Activated CD4-positive, alpha-beta T cell treated with anti-CD3 and anti-CD28 coated beads, Interleukin-2, amount 50 U/mL, for 48 hours (primary cell): ENCODE measurements at places on chromosomes 6 and 20.

DNA sequence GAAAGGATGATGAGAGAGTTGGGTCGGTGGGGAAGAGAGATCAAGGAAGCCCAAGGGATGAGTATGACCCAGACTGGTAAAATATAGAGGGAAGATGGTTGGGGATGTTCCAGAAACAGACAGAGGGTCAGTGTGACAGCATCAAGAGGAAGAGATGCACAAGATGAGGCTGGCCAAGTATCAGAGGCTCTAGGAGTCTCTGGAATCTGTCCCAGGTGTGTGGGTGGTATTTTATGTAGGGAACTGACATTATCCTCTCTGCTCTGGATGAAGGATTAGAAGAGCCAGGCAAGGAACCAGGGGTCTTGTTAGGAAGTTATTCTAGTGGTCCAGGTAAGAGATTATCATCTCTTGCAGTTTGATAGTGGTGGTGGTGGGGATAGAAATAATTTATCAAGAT, 3.6 kb downstream of the PAK5 start:
- no peak for DNase-seq

DNA sequence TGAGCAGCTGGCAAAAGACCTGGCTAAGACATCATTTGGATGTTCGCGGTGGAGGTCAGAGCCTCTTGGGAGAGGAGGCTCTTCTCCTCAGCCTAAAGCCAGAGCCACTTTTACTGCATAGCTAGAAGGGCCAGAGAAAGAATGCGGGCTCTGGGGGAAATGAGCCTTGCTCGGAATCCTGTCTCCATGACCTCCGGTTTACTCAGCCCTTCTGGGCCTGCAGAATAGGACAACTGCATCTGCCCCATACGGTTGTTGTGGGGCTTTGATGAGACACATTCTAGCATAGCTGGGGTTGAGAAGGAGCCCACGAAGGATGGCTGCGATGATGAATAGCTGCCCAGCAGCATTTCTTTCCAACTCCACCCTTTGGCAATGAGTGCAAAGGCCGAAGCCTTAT, 115.0 kb upstream of the SLC22A23 start:
- no peak for DNase-seq

DNA sequence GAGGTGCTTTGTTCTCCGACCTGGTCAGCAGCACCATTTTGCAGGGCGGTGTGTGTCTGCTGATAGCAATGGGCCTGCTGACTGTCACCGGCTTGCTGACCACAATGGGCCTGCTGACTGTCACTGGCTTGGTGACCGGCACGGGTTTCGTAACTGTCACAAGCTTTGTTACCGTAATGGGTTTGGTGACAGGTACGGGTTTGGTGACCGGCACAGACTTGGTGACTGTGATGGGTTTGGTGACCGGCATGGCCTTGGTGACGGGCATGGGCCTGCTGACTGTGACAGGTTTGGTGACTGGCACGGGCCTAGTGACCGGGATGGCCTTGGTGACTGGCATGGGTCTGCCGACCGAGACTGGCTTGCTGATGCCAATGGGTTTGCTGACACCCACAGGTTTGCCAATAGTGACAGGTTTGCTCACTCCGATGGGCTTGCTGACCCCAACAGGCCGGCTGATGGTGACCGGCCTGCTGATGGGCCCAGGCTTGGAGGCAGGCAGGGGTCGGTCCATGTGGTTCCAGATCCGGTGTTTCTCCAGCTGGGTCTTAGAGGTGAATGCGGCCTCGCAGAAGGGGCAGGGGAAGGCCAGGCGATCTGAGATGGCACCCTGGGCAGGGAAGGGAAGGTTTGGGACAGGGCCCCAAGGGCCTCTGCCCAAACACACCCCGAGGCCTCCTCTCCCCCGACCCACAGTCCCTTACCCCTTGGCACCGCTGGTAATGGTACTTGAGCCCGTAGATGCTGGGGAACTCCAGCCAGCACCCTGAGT, 3.4 kb downstream of the ZNF512B start:
- DNase-seq, result no peak

GRCh38 chr6:14440940-14441781, 323.6 kb downstream of the CD83 start:
- DNase-seq, result no peak

DNA sequence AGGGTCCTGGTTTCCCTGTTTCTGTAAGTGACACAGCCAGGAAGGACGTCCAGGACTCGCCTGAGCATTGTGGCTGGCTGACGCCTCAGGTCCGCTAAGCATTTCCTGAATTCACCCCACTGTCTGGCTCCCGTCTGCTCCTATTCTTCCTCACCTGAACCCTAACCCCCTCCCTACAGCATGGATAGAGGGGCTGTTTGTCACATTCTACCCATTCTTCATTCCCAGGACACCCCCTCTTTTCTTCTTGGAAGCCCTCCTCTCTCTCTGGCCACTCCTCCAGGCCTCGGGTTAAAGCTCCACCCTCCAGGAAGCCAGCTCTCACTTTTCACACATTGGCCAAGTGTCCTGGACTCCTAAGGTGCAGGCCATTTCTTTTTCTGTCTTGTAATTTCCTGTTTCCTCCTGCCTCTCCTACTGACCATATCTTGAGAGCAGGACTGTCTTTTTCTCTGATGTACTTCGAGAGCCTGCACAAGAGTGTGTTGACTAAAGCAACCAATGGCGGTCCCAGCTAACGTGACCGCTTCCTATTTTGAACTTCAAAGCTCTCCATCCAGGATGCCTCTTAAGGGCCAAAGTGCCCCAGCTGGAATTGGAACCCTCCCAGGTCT, 24.2 kb upstream of the MYMX start:
- no peak for DNase-seq

- no peak for DNase-seq
Measured at GRCh38 chr20:19380211-19380610, 167.8 kb downstream of the SLC24A3 start.

GRCh38 chr6:79231101-79231500, 3.4 kb downstream of the HMGN3 start:
- no peak for DNase-seq

GRCh38 chr6:21665392-21666200, 72.0 kb downstream of the SOX4 start:
- no peak for DNase-seq

DNA sequence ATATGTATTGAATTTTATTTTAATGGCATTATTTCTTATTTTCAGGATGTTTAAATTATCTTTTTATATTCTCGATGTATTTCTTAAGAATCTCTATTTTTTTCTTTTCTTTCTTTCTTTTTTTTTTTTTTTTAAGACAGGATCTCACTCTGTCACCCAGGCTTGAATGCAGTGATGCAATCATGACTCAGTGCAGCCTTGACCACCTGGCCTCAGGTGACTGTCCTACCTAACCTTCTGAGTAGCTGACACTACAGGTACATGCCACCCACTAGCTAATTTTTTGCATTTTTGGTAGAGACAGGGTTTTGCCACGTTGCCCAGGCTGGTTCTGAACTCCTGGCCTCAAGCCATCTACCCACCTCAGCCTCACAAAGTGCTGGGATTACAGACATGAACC, 143.8 kb upstream of the LAMA2 start:
- DNase-seq, result no peak

DNA sequence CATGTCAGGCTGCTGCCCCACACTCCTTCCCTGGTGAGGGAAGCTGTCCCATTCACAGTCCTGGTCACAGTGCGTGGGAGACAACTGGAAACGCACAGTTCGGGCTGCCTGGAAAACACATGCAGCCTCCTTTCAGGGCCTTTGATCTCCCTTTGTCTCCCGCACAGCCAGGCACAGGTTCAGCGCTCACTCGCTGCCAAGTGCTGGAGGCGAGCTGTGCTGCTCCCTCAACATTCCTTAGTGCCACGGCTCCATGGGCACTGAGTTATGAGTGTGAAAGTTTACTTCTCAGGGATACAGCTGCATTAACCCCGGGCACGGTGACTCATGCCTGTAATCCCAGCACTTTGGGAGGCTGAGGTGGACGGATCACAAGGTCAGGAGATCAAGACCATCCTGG, 9.1 kb downstream of the YTHDF1 start:
- no peak for DNase-seq

DNA sequence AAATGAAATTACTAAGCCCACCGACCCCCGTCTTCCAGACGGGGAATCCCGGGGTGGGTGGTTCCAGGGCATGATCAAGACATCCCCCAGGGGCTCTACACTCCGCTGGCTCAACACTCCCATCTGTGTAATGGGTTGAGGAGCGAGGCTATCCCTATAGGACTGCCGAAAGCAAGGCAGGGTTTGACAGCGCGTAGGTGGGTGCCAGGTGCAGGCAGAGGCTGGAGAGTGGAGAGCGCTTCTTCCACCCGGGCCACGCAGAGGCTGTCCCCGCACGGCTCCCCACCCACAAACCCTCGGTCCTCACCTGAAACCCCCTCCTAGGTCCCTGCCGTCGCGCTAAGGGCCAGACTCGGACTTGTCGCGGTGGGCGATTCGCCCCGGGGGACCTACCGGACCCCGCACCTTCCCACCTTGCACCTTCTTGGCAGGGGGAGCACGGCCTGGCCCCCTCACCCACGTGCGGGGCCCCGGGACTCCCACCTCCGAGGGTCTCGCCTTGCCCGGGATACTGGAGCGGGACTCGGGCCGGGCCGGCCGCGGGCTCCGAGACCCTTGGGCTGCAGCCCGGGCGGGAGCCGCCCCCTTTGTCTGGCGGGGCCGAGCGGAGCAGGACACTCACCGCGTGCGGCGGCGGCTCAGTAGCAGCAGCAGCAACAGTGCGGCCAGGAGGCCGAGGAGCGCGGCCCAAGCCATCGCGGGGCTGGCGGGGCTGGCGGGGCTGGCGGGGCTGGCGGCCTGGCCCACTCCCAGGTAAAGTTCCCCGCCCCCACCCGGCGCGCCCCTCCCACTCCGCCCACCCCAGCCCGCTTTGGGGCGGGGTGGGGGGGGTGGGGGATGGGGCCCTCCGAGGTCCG, at the start of gene PTGIS:
TSS of gene PTGIS (minus strand) at position 717 of the 857 bp plus-strand sequence. CDS start at position 696, 21 bp downstream.
- DNase-seq, result no peak

DNA sequence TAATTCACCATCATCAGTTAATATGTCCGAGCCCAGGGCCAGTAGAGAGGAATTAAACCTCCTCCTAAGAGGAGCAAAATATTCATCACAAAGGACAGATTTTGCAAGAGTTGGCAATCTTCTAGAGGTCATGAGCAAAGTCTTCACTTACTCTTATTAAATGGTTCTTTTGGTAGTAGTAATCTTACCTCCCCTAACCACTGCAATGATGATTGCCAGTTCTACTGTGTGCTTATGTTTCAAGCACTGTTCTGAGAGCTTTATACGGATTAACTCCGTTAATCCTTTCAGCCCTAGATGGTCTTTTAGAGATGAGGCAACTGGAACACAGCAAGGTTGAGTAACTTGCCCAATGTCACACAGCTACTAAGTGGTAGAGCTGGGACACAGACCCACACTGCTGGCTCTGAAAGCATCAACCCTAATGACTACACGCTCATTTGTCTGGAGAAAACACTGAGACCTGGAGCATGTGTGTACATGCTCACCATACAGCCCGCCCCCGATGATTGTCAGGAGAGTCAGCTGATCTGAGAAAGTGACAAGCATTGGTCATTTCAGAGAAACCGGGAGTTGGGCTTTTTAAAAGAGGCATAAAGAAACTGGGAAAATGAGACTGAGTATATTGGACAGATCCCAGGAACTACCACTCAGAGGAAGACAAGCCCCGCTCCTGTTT, 276.0 kb downstream of the NRN1 start:
- DNase-seq, result no peak

DNA sequence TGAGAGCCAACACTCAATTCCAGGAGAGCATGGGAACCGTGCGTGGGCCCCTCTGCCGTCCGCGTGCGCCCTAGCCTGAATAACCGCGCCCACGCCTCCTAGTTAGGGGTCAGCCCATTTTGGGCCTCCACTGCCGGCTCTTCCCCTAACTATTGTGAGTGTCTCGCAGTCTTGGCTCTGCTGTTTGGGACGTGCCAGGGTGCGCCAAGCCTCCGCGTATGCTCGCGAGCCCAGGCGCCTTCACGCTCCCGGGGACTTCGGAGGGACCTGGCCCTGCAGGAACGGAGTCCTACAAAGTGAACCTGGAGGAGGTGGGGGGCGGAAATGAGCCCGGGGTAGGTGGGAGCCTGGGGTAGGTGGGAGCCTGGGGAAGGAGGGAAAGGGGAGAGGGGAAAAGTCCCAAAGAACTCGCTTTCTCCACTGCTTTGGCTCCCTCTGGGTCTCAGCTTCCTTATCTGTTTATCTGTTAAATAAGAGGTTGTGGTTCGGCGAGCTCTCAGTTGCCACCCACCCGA, 873 bp upstream of the GCM2 start:
- no peak for DNase-seq

DNA sequence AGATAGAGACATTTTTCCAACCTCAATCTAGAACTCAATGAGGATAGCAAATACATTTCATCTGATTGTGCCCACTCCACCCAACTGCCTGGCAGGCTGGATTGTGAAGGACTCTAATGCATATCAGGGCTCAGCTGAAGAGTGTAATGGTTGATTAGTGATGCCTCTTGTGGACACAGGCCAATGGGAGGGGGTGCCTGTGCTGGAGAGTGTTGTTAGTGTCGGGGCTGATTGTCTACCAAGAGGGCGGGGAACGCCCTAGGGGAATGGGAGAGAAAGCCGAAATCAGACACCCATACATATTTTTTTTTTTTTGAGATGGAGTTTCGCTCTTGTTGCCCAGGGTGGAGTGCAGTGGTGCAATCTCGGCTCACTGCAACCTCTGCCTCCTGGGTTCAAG, 103.7 kb upstream of the SALL4 start:
- no peak for DNase-seq

GRCh38 chr20:44700306-44700705, 14.9 kb upstream of the CCN5 start:
- DNase-seq, result no peak

DNA sequence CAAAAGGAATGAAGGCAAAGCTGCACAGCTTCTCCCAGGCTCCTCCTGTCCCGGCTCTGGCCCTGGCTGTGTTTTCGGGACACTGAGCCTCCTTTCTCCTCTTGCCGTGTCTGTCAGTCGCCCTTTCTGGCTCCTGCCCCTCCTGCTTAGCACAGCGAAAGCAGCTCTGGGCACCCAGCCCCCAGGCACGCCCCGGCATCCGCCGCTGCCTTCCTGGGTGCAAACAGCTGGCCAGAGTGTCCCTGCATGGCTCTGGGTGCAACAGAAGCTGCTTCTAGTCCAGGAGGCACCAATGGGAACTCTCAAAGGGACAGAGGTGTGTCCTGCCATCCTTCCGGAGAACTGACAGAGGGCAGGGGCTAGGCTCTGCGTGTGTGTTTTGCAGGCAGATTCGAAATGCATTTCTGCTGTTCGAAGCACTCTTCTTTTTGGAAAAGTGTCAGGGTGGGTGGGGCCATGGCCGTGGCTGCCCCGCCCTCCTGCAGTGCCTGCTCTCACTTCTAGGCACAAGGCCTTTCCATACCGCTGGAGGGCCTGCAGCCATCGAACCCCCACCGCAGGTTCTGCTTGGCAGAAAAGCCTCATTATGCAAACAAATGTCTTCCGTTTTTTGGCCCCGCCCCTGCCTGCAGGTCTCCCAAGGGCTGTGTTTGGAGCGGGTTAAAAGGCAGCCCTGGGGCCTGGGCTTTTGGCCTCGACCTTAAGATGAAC, 15.5 kb downstream of the COL9A3 start:
- peak; percentile 29 for DNase-seq

DNA sequence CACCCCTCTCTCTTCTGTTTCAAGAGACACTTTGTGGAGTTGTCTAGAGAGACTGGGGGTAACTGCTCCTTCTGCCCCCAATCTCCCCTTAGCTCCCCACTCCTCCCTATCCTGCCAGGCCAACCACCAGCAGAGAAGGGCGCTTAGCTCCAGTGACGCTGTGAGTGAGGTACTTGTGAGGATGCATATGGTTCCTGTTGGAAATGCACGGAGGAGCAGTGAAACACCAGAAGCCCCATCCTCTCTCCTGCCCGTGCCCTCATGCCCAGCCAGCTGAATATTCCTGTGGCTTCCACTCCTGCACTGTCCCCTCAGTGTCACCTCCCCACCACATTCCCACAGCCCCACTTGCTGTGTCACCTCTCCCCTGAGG, 11.9 kb downstream of the NT5E start:
- DNase-seq, result no peak

- DNase-seq, result no peak
Measured at GRCh38 chr20:63226042-63226943, 9.4 kb upstream of the BIRC7 start.
